ENCODE measurements at places on chromosomes 4 and X.

GRCh38 chr4:67874986-67875385 lies 8.8 kb downstream of the TMPRSS11D start:
- peak; percentile 35 for DNase-seq

GRCh38 chr4:38290366-38290765 lies 330.2 kb downstream of the PTTG2 start:
- peak; percentile 66 for DNase-seq

- DNase-seq = peak; percentile 84
Measured at GRCh38 chr4:175413561-175413960, 398.5 kb downstream of the GPM6A start.

DNA sequence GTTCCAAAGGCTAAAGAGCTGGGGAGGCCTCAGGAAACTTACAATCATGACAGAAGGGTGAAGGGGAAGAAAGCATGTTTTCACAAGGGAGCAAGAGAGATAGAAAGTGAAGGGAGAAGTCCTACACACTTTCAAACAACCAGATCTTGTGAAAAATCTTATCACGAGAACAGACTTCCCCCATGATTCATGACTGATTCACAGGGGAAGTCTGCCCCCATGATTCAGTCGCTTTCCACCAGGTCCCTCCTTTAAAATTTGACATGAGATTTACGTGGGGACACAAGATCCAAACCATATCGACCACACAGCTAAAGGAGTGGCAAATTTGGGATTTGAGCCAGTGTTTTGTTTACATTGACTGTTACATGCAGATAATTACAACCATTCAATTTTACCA lies 971.1 kb upstream of the HS3ST1 start:
- DNase-seq = no peak

DNA sequence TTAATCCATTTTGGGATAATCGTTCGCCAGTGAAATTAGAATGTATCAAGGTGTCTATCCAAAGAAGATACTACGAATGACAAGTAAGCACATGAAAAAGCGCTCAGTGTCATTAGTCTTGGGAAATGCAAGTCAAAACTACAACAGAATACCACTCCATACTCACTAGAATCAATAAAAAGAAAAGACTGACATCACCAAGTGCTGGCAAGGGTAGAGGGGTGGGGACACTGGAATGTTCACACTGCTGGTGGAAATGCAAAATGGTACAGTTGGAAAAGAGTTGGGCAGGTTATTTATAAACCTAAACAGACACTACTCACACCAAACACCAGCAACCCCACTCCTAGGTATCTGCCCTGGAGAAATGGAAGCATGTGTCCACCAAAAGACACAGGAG lies 11.2 kb downstream of the WDR1 start:
- DNase-seq = no peak

DNA sequence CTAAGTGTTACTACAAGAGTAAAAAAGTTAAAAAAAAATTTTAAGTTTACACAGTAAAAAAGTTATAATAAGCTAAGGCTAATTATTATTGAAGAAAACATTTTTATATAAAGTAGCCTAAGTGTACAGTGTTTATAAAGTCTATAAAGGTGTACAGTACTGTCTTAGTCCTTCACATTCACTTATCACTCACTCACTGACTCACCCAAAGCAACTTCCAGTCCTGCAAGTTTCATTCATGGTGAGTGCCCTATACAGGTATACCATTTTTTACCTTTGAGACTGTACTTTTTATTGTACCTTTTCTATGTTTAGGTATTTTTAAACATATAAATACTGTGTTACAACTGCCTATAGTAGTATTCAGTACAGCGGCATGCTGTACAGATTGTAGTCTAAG lies 74.2 kb downstream of the TMEM165 start:
- no peak for DNase-seq

DNA sequence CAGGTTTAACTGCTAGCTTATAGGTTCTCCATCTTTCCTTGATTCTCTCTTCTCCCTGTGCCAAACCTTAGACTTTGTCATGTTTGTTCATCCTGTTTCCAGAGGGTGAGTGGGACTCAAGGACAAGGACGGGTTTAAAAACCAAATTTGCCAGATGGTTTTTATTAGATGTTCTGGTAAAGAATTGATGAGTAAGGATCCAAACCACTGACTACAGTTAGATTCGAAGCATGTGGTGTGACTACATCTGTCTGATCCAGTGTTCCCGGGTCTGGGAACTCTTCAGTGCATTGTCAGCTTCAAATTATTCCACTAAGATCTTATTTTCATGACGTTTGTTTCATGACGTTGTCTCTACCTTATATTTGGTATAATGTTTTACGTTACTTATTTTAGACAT lies 37.5 kb downstream of the MTMR1 start:
- peak; percentile 77 for DNase-seq

DNA sequence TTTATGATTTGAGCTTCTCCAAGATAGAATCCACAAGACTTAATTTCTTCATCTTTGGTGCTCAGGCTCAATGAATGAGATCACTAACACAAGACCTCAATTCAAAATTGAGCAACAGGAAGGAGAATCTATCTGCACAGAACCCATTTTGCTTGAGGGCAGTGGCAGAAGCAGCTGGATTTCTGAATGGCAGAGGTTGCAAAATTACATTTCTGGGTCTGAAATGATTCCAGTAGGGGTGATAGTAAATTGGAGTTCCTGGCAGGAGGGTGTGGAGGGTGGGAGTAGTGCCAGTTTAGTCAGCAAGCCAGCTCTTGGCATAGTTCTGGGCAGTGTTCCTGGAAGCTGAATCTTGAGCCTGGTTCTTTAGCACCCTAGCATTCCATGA lies 281.1 kb downstream of the SLC7A11 start:
- no peak for DNase-seq

DNA sequence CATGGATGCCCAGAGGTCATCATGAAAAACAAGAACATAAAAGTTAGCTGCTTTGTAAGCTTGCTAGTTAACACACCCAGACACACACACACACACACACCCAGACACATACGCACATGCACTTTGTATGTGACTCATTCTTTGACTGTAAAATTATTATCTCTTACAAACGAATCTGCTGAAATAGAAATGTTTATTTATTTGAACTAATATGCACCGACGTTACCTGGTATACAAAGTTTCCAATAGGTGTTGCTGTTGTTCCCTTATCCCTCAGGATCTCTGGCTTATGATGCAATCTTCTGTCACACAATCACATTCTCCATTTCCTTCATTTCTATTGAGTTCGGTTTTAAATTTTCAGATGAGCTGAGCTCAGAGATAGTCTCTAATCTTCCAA lies 209.3 kb downstream of the PTTG2 start:
- no peak for DNase-seq

DNA sequence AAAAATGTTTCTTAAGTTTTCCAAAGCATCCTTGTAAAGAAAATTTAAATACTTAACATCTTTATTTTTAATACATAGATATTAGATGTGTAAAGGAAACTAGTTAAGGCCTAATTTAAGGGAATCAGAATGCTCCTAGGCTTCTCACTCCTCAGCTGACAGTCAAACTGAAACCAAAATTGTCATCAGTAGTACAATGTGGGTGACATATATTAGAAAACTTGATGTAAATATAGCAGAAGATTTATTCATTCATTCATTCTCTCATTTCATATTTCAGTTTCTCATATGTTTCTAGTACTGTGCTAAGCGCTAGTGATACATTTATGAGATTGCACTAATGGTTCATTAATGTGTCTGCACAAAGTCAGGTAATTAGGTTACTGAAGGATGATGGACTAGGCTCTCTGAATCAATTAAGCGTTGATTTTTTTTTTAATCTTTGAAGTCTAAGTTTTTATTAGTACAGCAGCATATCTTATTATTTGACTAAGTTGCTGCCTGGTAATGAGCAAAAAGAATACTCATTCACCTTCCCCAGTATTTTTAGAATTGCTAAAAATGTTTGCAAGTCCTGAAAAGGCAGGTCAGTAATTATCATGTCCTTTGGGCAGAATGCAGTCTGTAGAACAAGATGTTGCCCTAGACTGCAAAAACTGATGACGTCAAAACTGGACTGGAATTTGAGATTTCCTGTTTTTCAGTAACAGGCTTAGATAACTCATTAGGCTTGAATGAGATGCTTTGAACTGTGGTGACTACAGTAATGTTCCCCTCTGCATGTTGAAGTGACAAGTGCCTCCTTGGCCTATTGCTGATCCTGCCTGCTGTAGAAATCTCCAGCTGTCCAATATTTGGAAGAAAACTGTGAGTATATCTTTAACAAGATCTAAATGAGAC lies 128.7 kb downstream of the ARHGAP24 start:
- peak; percentile 36 for DNase-seq

DNA sequence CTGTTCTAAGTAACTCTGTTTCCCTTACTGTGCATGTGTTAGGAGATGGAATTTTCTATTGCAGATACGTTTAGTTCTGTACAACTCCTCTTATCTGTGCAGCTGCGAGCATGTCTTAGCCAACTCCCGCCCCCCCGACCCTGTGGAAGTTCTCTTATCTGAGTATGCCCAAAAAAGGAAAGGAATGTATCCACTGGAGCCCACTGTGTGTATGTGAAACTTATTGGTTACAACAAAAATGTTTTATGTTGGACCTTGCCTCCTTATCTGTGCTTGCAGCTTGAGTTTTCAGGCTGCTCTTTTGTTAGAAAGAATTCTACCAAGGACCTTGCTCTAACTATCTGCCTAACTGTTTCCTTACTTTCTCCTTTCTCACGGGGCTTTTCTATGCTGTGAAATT lies 24.2 kb upstream of the DCAF8L2 start:
- peak; percentile 28 for DNase-seq

GRCh38 chr4:98506462-98507132 lies 151.8 kb downstream of the TSPAN5 start:
- no peak for DNase-seq

DNA sequence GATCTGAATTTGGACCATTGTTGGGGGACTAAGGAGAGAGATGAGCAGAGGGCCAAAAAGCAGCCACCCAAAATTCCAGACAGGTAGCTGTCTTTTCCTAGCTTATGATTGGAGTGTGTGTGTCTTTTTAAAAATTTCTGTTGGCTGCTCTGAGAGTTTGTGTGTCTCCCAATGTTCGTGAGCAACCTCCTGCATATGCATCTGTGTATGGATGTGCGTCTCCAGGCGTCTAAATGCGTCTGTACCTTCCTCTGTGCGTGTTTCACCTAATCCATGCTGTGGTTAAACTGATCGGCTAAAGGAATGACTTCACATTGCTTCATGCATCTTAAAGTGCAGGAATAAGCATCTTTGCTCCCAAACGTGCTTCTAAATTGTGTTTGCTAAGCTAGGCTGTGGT lies 65.5 kb upstream of the LAS1L start:
- no peak for DNase-seq

GRCh38 chrX:71215338-71215912 lies 7.6 kb upstream of the GJB1 start:
- no peak for DNase-seq

DNA sequence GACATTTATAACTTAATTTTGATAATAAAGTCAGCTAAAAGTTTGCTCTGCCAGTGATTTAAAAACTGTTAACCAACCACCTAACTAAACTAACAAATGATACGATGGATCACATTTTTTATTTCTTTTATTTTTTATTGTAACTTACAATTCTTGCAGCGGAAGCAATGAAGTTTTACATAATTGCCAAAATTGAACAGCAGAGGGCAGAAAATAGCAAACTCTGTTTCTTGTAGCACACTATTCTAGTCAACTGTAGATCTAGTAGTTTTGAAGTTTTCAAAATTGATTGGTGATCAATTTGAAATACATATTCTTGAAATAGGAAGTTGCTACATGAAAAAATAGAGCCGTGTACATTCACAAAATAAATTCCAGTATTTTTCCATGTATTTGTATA lies 2.8 kb upstream of the GRIA2 start:
- DNase-seq = no peak

DNA sequence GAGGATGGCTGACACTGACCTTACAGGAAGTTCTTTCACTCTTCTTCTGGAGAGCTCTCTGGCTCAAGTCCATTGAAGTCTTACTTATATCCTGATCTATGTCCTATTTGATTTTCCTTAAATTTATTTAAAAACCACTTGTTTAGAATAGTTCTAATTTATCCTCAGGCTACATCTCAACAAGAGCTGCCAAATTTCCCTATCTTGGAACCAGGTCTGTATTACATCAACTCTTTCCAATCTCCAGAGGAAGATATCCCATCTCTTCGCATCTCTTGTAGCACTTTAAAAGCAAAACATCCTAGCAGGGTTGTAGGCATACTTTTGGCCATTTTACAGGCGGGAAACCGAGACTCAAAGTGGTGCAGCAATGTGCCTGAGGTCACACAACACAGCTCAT lies 290.5 kb upstream of the TEX13C start:
- DNase-seq = no peak

DNA sequence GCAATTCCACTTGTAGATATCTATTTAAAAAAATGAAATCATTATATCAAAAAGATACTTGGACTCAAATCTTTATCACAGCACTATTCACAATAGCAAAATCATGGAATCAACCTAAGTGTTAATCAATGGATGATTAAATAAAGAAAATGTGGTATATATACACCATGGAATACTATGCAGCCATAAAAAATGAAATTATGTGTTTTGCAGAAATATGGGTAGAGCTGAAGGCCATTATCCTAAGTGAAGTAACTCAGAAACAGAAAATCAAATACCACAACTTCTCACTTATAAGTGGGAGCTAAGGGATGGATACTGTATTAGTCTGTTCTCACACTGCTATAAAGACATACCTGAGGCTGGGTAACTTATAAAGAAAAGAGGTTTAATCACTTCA lies 14.3 kb upstream of the INTU start:
- no peak for DNase-seq

GRCh38 chr4:154779362-154779947 lies 1.6 kb upstream of the RBM46 start:
- DNase-seq = peak; percentile 22

DNA sequence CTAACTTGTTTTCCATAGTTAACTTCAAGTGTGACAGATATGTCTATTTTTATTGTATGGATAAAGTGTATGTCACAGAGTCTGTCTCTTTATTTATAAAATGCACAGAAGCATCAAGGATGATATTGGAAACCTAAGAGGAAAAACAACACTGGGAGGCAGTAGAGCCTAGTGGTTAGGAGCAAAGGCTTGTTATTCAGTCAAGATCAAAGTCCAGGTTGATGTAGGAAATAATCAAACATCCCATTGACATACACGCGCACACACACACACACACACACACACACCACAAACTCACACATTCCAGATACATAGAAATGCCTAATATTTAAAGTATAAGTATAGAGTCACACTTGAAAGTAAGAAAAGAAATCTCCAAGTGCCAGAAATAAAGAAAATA lies 206.8 kb downstream of the CHRDL1 start:
- DNase-seq = no peak

DNA sequence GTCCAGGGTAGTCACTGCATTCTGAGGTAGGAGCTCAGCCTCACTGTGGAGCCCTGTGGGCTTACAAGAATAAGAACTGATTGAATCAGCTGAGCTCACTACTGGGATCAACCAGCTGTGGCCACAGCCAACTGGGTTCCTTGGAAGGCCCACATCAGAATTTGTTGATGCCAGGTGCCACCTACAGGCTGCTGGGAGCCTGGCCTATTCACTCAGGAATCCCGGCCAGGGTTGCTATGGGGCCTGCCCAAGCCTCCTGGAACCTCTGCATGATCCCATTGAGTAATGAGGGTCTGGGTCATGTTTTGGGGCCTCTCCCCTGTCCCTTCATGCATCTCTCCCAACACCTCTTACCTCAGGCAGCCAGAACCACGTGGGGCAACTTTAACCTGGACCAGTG lies 53.9 kb upstream of the KIAA1210 start:
- peak; percentile 26 for DNase-seq

GRCh38 chr4:173537613-173538147 lies 7.7 kb upstream of the HAND2 start:
- no peak for DNase-seq

GRCh38 chr4:38738940-38739803 lies 43.6 kb downstream of the TLR10 start:
- peak; percentile 19 for DNase-seq

GRCh38 chrX:15158736-15159406 lies 111.0 kb downstream of the ASB9 start:
- DNase-seq = no peak
